ENCODE measurements at places on chromosomes 6 and 20.

GRCh38 chr6:129280749-129281148 is 397.8 kb downstream of the LAMA2 start:
- DNase-seq, result peak; percentile 1

DNA sequence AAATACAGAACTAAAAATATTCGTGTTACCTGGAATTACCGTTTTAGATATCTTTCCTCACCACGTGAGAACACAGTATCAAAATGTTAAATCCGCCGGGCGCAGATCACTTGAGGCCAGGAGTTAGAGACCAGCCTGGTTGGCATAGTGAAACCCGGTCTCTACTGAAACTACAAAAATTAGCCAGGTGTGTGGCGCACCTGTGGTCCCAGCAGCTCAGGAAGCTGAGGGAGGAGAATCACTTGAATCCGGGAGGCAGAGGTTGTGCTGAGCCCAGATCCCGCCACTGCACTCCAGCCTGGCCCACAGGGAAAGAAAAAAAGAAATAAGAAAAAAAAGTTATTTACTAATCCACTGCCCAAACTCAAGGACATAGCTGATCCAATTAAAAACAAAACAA is 4.8 kb upstream of the DDX43 start:
- DNase-seq, result no peak

- no peak for DNase-seq
Measured at GRCh38 chr6:151974061-151974617, 166.7 kb downstream of the ESR1 start.

- no peak for DNase-seq
Measured at GRCh38 chr20:61968932-61969331, 96.7 kb downstream of the TAF4 start.

DNA sequence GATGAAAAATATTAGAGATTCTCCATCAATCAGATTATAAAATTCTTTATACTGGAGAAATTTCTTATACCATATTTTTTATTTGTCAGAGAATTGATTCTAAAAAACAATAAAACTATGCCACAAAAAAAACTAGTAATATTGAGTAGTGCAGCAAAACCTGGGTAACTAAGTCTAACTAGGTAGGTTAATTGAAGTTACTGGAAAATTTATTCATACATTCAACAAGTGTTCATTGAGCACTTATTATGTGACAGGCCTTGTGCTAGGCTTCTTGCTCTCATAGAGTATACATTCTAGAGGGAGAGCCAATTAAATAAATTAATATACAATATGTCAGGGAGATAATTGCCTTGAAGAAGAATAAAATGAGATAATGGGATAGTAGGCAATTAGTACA is 189.4 kb downstream of the EYA4 start:
- no peak for DNase-seq

DNA sequence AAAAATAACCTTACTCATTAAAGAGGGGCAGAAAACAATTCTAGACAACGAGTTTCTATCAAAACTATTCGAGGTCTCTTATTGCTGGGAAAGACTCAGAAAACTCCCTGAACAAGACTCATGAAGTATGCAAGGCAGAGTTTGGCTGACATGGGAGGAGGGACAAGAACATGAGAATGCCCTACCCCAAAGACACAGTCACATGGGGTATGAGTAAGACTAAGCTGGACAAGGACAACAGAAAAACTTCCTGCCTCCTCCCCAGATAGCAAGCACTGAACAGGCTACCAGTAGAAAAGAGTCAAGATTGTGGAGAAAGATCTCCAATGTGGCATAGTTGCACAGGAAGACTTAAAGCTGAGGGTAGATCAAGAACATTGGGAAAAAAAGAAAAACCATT is 39.7 kb upstream of the PHIP start:
- no peak for DNase-seq

DNA sequence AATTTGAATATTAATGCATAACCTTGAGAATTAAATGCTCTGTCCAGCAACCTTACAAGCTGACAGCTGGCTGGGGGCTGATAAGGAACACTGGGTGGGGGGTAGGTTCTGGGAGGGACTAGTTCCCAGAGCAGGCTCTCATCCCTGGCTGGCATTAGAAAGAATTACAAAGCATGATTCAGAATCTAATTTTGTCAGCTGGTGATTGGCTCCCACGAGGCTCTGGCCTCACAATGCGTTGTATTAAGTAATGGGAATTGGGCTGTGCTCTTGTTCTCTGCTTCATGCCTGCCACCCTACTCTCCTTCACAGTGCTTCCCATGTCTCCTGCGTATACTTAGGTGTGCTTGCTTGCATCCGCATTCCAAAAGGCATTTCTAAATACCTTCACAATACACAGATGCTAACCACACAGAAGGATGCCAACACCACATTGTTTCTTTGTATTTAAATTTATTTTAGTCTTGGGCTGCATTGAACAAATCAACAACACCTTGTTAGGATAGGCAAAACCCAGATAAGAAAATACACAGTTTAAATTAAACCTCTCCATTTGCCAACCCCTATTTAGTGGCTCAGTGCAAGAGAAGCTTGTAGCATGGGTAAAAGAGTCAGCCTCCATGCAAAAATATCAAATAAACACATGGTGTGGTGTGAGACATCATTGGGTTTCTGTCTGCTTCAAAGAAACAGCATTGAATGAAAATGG is 434.5 kb upstream of the JAG1 start:
- DNase-seq, result no peak

- DNase-seq, result no peak
Measured at GRCh38 chr20:22020201-22020600, 314.7 kb downstream of the PAX1 start.

DNA sequence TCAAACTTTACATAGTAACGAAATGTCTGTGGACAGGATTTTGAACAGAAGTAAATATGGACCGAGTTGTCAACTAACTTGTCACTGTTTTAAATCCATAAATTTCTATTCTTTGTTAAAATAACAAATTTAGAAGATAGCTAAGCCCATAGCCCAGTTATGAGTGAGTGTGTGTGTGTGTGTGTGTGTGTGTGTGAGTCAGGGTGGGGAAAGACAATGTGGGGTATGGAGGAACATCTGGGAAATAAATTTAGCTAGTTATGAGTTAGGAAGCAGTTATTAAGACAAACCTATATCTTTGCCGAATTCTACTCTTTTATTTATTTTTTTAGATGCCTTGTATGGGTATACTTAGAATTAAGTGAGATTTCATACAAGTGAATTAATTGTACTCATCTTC is 9.0 kb downstream of the TPBG start:
- DNase-seq, result no peak
